ENCODE measurements at places on chromosomes 1 and 21. TPM values are rescaled to one million over a fixed set of nuclear protein-coding genes. Genes with fewer than 3 reads are reported as not detected.

DNA sequence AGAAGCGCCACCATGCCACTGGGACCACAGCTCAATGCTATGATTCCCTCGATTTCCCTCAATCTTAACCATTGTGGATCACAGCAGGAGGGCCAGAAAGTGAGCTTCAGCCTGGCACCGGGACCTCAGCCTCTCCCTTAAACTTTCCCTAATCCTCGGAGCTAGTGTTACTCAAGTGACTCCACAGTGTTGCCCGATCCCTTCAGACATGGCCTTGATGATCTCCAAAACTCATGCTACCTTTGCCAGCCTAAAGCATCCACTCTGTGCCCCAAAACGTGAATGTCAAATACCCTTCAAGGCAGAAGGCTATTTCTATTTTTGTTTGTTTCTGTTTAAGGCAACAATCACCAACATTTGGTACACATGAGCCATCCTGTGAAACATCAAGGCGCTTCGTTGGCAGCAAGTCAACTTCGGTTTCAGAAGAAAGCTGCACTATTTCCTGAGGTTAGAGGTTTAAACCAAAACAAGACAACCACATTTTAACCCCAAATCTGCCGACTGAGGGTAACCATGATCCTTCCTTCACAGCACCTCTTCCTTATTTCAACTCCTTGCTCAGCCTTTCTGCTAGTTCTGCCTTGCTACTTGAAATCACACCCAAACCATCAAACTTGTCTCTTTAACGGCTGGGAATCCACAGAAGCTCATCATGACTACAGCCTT lies 94.4 kb upstream of the KRTAP19-8 start:
- no peak for ATAC-seq

GRCh38 chr1:155695072-155695471 lies 6.2 kb downstream of the DAP3 start:
- ATAC-seq = peak; percentile 92

GRCh38 chr1:6097117-6097595 lies 51.5 kb downstream of the KCNAB2 start:
- ATAC-seq = no peak

DNA sequence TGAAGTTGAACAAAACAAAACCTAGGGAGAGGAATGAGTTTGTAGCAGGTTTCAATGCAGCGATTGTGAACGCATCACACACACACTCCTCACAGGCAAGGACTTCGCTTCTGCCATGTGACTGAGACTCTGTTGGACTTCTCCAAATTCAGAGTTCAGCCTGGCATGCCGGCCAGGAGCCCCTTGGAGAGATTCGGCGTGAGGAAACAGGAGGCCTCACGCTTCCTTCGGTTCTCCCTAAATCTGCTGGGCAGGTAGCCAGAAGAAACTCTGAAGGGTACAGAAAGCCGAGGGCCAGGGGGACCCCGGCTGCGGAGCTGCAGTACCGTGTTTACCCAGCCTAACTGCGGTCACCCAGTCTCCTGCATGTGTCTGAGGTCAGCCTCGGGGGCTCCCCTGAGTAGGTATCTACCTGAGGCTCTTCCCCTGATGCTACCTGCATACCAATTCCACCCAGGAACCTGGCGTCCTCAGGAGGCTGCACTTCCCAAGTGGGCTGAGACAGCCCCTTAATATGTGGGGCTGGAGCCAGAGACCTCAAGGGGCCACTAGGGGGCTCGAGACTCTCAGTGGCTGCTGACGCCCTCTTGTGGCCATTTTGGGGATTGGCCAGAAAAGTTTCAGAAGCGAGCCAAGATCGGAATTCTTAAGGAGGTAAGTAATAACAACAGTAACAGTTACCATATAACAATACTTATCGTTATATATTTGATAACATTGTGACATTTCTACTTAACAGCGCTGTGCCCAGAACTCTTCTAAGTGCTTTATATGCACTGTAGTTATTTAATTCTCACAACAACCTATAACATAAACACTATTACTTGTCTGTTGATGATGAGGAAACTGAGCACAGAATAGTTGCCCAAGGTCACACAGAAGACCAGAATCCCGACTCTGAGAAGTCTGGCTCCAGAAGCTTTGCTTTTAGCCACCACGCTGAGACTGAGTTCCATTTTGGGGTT lies 2.7 kb upstream of the ANXA9 start:
- peak; percentile 46 for ATAC-seq

GRCh38 chr21:44487831-44488230 lies 32.5 kb downstream of the LRRC3 start:
- ATAC-seq = no peak

DNA sequence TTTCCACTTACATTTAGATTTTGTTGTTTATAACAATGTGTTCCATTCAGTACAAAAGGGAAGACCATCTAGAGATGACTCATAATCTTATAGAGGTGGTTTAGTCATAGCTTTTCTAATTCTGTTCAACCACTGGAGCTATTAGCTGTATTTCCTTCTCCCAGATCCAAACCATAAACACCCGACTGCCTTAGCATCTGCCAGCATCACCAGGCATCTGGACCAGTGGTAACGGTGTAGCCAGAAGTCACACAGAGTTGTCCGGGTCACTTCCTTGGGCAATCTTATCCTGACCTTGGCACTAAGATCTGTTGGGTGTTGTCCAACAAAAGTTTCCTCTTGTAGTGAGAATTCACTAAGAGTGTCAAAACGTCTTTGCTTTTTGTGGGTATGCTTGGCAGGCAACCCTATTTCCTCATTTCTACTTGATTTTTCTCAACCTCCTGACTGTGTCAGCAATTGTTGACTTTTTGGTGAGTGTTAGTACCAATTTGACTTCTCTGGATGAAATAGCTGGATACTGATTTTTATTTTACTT lies 372.1 kb upstream of the B3GALT2 start:
- peak; percentile 61 for ATAC-seq

DNA sequence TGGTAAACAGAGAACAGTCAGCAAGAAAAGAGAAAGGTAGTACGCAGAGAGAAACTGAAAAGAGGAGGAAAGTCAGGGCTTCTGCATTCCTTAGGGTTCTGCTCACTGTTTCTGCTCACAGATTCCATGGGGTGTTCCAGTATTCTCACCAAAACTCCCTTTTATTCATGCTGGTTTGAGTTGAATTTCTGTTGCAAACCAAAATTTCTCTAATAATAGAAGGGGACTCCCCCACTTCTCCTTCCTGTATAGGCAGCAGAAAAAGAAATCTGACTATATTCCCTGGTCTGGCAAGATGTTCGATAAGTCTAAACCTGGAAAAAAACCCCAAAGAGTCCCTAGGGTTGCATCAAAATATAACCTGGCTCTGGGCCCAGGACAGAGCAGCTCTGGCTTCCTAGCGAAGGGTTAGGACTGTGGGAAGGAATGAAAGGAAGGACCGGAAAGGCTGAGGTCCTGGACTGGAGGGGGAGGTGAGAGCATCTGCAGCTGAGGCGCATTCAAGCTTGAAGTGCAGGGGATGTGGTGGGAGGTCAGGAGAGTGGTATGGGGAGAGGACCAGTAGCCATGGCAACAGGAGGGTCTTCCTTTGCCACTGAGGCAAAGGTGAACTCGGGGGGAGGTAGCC lies 18.8 kb upstream of the RGS16 start:
- ATAC-seq = peak; percentile 26

DNA sequence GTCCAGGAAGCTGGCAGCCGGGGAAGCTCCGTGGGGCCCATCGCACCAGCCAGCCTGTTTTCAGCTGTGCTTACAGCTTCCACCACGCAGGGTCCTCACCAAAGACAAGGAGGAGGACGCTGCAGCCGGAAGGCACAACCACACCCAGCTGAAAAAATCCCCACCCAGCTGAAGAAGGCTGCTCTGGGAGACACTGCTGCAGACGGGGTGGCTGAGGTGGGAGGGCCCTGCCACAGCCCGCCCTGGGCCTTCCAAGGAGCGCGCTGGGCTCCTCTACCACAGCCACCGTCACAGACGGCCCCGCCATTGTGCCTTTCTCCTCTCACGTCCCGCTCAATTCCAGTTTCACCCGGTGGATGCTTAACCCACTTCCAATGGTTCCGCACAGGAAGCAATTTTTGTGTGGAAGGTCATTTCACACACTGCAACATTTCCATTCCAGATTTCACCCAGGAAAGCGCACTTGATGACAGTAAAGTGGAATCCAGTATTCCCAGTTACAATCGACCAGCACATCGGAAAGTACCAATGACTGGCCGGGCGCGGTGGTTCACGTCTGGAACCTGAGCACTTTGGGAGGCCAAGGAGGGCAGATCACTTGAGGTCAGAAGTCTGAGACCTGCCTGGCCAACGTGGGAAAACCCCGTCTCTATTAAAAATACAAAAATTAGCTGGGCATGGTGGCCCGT lies 47.9 kb downstream of the NPHP4 start:
- no peak for ATAC-seq

DNA sequence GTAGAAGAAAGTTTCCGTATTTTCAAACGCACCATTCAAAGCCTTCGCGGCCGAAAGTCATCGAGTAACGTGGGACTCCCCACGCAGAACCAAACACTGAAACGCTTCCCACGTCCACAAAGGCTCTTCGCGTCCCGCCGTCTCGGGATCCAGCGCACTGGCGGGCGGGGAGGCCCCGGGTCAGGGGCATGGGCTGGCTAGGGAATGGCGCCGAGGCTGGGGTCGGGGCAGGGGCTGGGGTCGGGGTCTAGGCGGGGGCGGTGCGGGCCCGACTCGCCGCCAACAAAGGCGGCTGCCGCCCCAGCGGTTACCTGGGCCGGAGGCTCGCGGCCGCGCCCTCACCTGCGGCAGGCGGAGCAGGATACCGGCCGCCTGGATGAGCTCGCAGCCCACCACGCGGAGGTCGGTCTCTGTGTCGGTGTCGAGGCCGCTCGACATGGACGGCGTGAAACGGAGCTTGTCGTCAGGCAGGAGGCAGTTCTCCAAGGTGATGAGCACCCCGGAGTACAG lies 403 bp downstream of the CCNL2 start:
- ATAC-seq = peak; percentile 0

- no peak for ATAC-seq
These were observed 4.6 kb downstream of the SPATC1L start for GRCh38 chr21:46179708-46180078.

DNA sequence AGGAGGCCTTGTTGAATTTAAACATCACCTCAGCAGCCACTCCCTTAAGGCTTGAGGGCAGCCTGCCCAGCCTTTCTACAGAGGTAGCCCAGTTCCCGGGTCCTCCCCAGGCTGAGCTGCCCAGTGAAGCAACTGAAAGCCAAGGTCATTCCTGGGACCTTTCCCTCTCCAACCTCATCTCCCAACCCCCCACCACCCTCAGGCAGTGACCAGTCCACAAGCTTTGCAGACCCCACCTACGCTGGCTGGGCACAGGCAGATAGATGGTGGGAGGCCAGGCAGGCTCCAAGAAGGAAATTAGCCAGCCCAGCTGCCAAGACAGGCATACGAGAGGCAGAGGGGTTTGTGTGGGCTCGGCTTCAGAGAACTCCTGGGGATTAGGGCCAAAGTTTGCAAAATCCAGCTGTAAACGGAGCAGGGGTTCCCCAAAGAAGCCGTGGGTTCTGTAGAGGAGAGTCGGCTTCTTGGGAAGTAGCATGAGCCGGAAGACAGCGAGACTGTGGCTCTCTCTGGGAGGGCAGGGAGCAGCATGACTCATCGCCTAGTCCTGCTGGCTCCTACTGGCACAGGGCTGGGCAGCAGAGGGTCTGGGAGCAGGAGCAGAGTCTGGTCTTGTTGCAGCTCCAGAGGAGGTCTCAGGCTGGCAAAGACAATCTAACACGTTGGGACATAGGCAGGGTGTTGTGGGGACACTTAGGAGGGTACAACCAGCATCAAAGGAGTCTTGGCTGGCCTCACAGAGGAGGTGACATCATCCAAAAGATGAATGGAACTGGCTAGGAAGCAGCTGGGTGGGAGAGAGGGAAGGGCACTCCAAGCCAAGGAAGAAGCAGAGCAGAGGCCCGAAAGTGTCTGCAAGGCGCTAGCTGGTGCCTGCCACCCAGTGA lies 2.8 kb upstream of the ZC3H12A start:
- peak; percentile 56 for ATAC-seq

DNA sequence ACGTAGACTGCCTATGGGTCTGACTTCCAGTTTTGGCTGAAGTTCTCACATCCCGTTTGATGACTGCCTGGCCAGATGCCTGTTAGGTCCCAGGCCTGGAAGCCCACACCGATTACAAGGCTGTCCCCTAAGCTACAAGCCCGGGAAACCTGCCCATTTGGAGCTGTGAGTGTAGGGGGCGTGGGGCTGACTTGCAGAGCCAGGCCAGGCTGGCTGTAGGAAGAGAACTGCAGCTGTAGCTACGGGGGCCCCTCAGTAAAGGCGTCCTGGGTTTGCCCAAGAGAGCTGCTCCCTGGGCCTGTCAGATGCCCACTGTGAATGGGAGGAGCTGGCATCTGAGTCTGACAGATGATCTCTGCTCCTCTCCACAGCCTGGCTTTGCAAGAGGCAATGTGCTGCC lies 199.7 kb downstream of the CAMTA1 start:
- no peak for ATAC-seq

DNA sequence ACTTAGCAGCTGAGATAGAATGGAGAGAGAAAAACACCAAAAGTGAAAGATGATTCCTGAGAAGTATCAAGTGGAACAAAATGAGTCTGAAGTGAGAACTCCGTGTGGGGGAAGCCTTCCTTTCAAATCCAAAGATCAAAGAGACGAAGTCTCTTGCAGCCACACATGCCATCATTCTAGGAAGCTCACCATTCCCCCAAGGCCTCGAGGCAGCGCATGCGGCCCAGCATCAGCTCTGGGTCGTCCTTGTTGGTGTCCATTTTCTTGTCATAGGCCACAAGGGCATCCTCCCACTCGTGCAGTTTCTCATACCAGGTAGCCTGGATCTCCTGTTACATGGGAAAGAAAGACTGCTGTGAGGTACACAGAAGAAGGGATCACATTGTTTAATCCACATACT lies 32.2 kb upstream of the ANGPTL7 start:
- no peak for ATAC-seq

DNA sequence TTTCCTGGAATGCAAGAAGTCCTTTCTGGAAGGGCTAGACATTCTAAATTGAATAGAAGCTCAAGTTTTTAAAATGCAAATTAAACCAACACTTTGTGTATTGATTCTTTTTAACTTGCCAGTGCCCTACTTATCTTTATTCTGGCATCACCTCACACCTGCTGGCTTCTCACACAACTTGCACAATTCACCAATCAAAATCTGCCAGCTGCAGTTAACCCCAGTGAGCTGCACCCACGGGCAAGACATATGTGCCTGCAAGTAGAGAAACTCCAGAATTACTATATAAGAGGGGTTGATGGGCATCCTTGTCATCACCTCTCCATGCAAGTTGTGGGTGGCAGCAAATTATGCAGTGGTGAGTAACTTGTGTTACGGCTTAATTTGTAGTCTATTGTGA lies 11.7 kb upstream of the PLPPR4 start:
- no peak for ATAC-seq

The ST6GALNAC5 gene
- total RNA-seq = 0.96 TPM

The BRDT gene
- not detected for total RNA-seq

The MATN1 gene
- not detected for total RNA-seq

The FABP3 gene
- 0.36 TPM for total RNA-seq

The CDA gene
- 97.6 TPM for total RNA-seq

The USP33 gene
- 24.7 TPM for total RNA-seq

The PTPN7 gene
- 1.2 TPM for total RNA-seq

The PRELP gene
- 1.5 TPM for total RNA-seq

The CHRM3 gene
- total RNA-seq = 0.68 TPM

The HSPA13 gene
- total RNA-seq = 10.8 TPM

The THRAP3 gene
- total RNA-seq = 72.0 TPM

The KIAA1614 gene
- 0.36 TPM for total RNA-seq

The LCE3D gene
- total RNA-seq = 7.7 TPM

The SLC41A1 gene
- 7.2 TPM for total RNA-seq

The CELA2B gene
- not detected for total RNA-seq

Data from esophagus mucosa (tissue), 1 donor.